ENCODE measurements at places on chromosomes 2 and 18.

DNA sequence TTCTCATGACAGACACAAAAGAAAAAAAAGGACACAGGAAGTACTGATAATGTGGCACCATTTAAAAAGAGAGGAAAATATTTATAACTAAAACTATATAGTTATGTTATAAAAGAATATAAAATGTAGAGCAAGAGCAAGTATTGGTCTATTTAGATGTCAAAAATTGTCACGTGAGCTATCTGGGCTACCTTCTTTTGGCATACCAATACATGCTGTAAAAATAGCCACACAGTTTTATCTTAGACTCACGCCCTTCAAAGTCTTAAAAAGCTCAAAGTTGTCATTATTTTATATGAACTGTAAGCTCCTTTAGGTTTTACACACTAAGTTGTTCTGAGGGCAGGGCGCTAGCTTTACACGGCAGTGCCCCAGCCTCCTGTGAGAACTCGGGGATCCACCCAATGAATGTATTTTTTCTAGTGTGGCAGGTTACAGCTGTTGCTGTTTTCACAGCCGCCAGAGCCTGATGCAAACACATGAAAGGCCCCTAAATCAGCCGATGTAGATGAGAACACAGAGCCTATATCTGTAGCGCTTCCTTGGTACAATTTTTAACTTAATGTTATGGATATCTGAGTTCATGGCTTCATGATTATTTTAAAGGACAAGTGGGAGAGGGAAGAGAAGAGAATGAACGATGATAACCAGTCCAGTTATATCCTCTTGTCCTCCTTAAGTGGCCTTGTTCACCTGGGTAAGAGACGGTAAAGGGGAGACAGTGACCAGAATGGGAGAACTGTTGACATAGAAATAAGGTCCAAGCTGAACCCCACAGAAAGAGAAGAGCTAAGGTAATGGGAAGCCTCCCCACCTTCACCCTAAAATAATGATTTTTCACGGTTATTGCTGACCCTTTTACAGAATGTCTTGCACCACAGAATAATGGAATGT, 130.8 kb downstream of the CACNB4 start:
- no peak for ATAC-seq

DNA sequence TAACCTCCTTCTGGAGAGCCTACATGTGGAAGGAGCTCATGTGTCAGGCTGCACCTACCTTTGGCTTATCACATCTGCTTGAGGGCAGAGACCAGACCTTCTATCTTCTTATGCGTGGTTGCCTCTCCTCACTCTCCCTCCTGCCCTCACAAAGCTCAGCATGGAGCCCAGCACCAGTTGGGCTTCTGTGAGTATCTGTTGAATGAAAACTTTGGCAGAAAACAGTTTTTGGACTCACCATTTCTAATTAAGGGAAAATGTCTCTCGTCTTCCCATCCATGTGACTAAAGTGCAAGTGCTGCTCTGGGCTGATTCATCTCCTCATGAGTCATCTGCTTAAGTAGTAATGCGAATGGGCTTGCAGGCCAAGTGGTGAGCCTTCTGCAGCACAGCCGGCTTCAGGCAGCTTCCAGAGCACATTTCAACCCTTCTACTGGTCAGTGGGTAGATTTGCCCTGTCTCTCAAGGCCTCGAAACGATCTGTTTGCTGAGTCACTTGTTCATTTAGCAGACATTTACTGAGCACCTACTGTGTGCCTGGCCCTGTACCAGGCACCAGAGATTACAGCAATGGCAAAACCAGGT, 102.6 kb downstream of the VSNL1 start:
- peak; percentile 63 for ATAC-seq

- peak; percentile 88 for ATAC-seq
Observed at GRCh38 chr2:96241900-96242611, 23.7 kb downstream of the TMEM127 start.

DNA sequence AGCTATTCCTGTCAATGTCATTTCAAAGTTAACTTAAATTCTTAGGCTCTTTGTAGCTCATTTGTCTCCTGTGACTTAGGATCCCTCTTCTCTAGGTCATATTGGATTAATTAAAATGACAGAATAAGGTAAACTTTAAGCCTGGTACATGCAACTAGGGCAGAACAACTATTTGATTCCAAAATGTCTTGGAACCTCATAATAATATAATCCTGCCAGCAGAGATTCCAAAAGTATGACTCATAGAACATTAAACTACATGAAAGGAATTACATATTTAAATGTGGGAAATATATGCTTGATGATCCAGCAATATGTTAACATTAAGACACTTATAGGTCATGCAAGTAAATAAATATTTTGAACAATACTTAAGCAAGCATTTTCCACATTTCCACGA, 63.3 kb downstream of the COL3A1 start:
- no peak for ATAC-seq

GRCh38 chr2:212858496-212858895, 292.9 kb downstream of the IKZF2 start:
- no peak for ATAC-seq

DNA sequence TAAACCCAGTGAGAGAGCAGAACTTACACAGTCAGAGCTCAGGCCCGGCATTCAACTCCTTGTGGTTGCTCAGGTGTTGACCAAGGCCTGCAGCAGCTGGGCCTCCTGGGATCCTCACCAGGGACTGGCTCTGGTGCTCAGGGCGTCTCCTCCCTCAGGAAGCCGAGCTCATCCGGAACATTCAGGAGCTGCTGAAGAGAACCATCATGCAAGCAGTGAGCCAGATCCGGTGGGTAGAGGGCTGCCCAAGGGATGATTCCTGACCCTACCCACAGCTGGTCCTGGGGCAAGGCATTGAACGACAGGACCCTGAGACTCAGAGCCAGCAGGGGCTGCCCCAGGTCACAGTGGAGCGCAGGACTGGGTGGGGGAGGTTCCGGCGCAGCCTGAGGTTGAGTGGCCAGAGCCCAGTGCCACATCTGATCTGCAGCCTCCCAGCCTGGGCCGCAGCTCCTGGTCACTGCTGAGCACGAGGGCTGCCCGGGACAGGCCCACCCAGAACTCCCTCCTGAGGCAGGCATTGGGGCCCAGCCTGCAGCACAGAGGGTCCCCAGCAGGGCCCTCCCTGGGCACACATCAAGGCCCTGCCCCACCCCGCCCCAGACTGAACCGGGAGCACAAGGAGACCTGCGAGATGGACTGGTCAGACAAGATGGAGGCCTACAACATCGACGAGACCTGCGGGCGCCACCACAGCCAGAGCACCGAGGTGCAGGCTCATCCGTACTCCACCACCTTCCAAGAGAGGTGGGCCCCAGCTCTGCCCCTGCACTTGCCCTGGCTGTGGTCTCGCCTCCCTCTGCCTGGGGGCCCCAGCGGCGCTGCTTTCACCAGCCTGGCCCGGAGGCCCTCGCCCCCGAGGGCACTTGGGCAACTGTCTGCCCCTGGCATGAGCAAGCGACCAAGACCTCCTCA, 2.4 kb downstream of the TEKT4 start:
- no peak for ATAC-seq

DNA sequence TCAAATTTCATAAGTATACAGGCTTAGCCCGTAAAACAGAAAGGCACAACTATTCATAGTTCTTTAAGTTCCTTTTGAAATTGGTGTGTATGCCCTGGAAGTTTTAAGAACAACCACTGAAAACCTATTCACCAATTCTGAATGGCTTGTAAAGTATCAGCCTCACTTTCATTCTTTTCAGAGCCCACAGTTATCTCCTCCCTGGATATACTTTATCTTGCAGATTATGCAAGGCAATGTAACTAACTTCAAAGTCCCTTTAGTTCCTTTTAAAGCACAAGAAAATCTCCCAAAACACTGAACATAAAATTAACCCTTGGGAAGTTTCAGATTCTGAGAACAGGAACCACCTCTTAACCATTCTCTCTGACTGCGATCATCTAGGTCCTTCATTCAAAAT, 1.1 kb downstream of the STRN start:
- ATAC-seq, result no peak

DNA sequence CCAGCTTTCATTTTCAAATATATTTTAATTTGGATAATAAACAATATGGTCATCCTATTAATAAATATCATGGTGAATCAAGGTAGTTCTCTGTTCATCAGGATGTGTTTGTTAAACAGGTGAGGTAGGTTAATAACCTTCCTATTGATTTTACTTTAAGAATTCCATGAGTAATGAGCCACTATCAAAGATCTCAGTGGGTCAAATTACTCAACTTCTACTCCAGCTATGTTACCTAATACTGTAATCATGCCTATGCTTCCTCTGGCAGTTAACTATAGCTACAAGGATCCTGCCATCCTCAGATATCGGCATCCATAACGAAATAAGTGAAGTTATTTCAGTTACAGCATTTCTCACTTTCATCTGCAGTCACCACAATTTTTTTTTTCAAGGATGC, 289.6 kb upstream of the SLC8A1 start:
- ATAC-seq, result no peak

DNA sequence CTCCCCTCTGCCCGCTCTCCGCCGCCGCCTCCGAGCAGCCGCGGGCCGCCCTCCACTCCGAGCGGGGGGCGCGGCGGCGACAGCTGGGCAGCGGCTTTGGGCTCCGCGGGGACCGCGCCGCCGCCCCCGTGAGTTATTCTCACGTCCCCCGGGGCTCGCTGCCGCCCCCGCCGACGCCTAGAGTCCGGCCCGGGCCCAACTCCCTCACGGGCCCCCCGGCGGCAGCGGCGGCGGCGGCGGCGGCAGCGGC, 645 bp downstream of the MIB1 start:
- ATAC-seq, result no peak

- no peak for ATAC-seq
Observed at GRCh38 chr2:77101796-77102452, 420.3 kb downstream of the LRRTM4 start.

- ATAC-seq, result no peak
Observed at GRCh38 chr2:27814758-27815157, 43.2 kb downstream of the MRPL33 start.

- no peak for ATAC-seq
Observed at GRCh38 chr2:8644605-8645175, 37.2 kb upstream of the ID2 start.

DNA sequence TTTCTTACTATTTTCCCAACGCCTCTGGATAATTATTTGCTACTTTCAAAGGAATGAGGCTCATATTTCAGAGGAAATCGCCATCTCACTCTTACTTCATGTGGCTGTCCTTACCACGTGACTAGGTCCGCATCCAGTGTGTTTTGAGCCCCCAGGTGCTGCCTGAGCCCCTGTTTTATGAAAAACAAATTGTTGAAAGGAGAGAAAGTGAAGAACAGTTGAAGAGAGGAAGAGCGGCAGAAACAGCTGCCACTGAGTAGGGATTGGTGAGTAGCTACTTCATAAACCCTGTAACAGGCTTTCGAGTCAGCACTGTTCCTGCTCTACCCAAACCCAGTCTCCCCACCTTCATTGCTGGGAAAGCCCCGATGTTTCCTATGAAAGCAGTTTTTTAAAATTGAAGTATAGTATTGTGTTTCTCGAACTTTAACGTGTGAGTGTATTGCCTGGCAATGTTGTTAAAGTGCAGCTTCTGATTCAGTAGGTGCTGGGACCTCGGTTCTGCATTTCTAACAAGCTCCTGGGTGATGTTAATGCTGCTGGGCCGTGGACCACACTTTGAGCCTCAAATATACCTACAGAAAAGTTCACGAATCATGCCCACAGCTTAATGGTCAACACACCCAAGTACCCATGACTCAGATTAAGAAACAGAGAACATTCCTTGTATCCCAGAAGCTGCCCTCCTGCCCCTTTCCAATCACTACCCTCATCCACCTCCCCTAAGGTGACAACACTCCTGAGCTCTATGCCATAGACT, 39.7 kb downstream of the TMEM177 start:
- peak; percentile 70 for ATAC-seq

DNA sequence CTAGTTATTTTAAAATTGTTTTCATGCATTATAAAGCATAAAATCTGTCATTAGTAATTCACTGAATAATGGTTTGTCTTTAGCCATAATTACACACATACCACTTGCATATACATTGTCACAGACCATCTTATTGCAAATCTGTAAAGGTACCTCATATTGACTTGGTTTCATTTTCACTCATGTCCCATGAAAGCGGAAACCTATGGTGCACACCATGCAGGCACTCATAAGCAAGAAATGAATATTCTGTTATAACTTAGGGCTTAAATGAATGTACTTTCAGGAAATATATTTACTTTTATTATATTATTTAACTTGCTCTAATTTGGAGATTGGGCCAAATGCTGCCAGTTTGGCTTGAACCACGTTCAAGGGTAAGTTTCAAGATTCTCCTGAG, 29.2 kb upstream of the STK17B start:
- ATAC-seq, result peak; percentile 96

DNA sequence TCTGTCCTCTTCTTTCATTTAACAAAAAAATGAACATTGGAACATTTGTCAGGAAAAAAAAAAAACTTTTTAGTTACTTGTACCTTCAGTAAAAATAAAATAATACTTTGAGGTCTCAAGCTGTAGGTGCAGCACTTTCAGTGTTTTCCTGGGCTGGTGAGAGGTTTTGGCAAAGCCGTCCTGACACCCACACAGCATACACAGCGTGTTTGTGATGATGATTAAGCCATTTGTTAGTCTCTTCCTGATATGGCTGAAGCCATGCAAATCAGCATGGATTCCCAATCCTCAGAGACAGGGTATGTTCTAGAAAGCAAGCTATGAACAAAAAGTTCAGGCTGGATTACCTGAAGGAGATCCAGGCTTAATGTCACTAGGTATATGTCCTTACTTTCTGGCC, 236.8 kb downstream of the ZNF516 start:
- no peak for ATAC-seq

GRCh38 chr2:100365434-100365833, 43.1 kb upstream of the LONRF2 start:
- no peak for ATAC-seq

DNA sequence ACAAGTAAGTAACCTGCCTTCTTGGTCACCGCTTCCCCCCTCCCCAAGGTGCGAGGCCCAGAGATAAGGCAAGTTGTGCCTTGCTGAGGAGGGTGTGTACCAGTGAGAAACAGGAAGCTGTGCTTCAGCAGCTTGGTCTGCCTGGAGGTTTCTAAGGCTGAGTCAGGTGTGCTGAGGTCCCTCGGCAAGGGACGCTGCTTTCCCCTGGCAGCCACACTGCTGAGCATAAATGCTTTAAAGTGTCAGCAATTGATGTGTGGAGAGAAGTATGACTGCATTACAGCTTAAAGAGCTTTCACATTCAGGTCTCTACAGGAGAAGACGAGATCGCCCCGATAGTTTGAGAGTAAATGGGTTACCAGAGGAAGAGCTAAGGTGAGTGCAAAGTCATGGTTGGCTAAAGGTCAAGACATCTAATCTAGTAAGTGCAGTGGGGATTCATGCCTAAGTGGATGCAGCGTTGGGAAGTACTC, 86.9 kb downstream of the LIMS1 start:
- ATAC-seq, result peak; percentile 99

DNA sequence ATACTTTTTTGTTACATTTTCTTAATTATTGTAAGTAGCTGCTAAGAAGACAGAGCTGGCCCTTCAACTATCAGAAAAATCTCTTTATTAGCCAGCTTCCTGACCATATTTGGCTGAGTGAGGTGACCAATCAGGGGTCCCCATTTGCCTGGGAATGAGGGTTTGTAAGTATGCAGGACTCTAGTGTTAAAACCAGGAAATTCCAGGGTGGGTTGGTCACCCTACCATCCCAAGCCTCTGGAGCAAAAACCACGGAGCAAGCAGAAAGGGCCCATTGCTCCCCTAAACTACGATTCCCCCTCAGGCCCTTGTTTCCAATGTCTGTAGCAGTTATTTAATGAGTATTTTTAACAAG, 165.6 kb upstream of the NCKAP5 start:
- no peak for ATAC-seq
